ENCODE measurements at places on chromosomes 11 and 22.

- DNase-seq = no peak
These were observed at the start of gene ANO5 for GRCh38 chr11:22192642-22193347. ANO5 (plus strand) TSS chr11:22193085; CDS start chr11:22193493, 408 bp downstream.

GRCh38 chr11:2237457-2238238 lies 32.7 kb downstream of the ASCL2 start:
- DNase-seq = no peak

DNA sequence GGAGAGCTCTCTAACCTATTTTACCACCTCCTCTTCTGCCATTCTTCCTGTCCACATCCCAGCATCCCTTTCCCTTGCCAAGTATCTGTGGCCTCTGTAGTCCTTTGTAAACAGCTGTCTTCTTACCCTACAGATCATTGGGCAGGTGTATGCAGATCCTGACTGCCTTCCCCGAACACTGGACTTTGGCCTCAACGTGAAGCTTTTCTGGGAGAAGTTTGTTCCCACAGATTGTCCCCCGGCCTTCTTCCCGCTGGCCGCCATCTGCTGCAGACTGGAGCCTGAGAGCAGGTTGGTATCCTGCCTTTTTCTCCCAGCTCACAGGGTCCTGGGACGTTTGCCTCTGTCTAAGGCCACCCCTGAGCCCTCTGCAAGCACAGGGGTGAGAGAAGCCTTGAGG lies 17.3 kb downstream of the PIK3IP1 start:
- DNase-seq = no peak

GRCh38 chr11:46743693-46744339 lies 24.8 kb downstream of the F2 start:
- no peak for DNase-seq

GRCh38 chr11:94876645-94877442 lies 96.5 kb downstream of the CWC15 start:
- DNase-seq = peak; percentile 80

DNA sequence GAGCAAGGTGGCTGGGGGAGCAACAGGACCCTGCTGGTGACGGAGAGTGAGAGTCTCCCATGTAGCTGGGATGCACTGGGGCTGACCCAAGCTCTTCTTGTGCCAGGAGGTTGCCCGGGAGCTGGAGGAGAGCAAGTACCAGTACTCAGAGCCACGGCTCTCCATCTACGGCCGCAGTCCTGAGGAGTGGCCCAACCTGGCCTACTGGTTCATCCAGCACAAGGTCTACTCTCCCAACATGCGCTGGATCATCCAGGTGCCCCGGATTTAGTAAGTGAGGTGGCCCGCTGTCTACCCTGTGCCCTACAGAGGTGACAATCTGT lies 40.4 kb downstream of the AMPD3 start:
- peak; percentile 47 for DNase-seq

- no peak for DNase-seq
These were observed 18.0 kb upstream of the UBASH3B start for GRCh38 chr11:122637541-122637940.

All from activated CD8-positive, alpha-beta memory T cell treated with anti-CD3 and anti-CD28 coated beads for 24 hours (primary cell).